ENCODE measurements at places on chromosomes 12 and 14. TPM values are rescaled to one million over a fixed set of nuclear protein-coding genes. Genes with fewer than 3 reads are reported as not detected.

Gene MDGA2
- not detected for total RNA-seq

Gene DCN
- not detected for total RNA-seq

Gene ESR2
- 0.42 TPM for total RNA-seq

Gene PAPLN
- not detected for total RNA-seq

Gene POC1B
- 22.0 TPM for total RNA-seq

Gene CMA1
- total RNA-seq, result not detected

Gene PDE3A
- total RNA-seq, result 0.07 TPM

Gene FITM1
- 1.9 TPM for total RNA-seq

Gene ACSM4
- not detected for total RNA-seq

Gene SLC5A8
- total RNA-seq, result not detected

Gene LRCOL1
- not detected for total RNA-seq

Gene KICS2
- total RNA-seq, result 19.7 TPM

Gene AGAP2
- 57.6 TPM for total RNA-seq

Gene KCNJ8
- total RNA-seq, result not detected

Gene SELPLG
- total RNA-seq, result 131 TPM

Gene BDKRB2
- total RNA-seq, result not detected

Gene PELI2
- total RNA-seq, result 26.3 TPM

Gene SCN8A
- total RNA-seq, result 0.35 TPM

Gene SMIM41
- not detected for total RNA-seq

Gene KRT4
- not detected for total RNA-seq

Gene PLA2G1B
- not detected for total RNA-seq

Gene ASCL1
- total RNA-seq, result not detected

Gene RNASE1
- total RNA-seq, result not detected

Gene IFI27
- total RNA-seq, result 1.0 TPM

Gene MIP
- not detected for total RNA-seq

Gene RGS6
- total RNA-seq, result 0.90 TPM

Data from T-helper 17 cell (primary cell).